ENCODE measurements at places on chromosomes 16 and 17.

DNA sequence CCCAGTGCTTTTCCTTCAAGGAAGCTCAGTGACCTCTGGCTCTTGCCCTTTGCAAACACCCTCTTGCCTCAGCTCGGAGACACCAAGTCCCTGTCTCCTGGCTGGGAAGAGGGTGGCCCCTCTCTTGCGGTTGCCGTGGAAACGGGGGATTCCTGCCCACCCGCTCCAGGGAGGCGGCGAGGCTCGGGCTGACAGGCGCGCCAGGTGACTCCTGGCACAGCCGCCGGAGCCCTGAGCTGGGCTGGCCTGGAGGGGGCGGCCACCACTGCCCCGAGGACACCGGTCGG, 71.4 kb downstream of the ABR start:
- DNase-seq, result no peak

- DNase-seq, result no peak
These were observed 5.5 kb downstream of the TBX2 start for GRCh38 chr17:61404913-61405685.

DNA sequence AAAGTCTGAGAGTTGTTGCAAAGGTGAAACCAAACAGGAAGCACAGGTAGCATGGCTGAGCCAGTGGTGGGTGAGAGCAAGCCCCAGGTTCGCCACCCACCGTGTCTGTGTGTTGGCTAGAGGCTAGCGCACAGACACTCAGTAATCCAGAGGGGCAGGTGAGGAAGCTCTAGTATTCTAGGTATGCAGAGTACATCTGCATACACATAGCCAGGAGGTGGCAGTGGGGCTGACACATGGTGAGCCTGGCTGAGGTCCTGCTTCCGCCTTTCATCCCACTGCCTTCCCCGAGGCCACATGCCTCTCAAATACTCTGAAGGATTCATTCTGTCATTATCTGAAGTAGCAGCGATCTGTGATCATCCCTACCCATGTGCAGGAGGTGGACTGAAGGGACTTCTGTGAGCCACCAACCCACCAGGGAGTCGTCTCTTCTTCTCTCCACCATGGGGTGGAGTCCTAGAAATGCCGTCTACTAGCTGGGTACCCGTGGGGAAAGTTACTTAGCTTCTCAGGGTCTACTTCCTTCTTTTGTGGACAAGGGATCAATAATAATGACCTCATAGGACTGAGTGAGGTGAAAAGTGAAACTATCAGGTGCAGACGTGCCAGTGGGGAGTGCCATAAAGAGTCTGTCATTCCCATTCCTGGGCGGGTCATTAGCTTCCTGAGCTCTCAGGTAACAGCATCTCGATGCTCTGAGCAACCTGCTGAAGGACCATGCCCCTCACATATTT, 36.0 kb upstream of the ICAM2 start:
- no peak for DNase-seq

DNA sequence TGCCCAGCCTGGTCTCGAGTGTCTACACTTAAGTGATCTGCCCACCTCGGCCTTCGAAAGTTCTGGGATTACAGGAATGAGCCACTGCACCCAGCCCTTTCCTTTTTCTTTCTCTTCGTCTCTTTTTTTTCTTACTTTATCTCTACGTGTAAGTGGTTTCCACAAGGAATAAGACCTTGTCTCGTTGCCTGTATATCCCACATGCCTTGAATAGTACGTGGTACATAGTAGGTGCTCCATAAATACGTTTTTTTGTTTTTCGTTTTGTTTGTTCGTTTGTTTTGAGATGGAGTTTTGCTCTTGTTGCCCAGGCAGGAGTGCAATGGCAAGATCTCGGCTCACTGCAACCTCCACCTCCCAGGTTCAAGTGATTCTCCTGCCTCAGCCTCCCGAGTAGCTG, 86.0 kb downstream of the YPEL2 start:
- no peak for DNase-seq

- peak; percentile 49 for DNase-seq
These were observed at the start of gene PRR29 for GRCh38 chr17:63998050-63998720. PRR29 (plus strand) TSS chr17:63998351; CDS start chr17:63998365, 14 bp downstream.

DNA sequence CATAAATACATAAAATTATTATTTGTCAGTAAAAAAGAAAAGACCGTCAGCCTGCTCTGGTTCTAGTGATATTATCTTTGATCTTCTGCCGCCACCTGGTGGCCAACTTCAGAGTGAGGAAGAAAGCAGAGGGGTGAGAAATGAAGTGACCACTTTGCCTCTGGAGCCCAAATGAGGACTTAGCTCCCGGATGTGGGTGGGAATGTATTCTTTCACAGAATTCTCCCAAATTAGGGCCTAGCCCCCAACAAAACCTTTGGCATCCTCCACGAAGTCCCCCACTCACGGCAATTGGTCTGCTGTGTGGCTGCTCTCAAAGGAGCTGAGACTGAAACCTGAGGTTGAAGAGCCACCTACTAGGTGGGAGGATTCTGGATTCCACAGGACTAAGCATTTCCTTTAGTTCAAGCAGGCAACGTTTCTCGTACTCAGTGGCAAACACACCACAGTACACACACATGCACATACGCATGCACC, 4.9 kb upstream of the ZNF267 start:
- peak; percentile 78 for DNase-seq

DNA sequence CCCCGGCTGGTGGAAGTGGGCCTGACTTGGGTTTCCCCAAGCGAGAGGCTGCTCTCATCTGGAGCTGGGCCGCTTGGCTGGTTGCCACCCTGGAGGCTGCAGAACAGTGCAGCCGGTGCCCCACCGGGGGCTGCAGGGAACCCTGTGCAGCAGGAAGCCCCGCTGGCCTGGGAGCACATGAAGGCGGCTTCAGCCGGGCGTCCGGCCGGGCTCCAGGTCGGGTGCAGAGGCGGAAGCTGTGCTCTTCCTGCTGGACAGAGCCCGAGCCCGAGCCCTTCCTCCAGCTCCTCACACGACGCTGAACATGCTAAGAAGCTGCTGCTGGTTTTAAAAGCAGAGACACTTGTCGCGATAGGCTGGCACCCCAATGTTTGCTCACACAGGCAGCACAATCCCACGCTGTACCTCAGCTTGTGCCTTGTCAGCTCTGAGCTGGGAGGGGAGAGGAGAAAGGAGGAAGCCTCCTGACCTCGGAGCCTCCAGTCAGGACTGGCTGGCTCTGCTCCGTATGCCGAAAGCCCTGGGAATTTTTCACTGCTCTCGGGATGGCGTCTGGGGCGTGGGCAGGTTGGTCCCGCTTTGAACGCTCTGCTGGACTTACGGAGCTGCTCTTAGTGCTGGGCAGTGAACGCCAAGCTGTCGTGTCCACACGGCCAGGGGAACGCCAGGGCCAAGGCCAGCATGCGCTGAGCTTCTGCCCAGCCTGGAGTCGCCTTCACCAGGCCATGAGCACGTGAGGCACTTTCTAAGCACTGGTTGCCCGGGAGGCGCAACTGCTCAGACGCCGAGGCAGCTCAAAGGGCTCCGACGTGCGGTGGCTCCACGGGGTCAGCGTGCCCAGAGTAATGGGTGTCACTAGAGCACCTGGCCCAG, 8.8 kb downstream of the CDK5R1 start:
- DNase-seq, result no peak

DNA sequence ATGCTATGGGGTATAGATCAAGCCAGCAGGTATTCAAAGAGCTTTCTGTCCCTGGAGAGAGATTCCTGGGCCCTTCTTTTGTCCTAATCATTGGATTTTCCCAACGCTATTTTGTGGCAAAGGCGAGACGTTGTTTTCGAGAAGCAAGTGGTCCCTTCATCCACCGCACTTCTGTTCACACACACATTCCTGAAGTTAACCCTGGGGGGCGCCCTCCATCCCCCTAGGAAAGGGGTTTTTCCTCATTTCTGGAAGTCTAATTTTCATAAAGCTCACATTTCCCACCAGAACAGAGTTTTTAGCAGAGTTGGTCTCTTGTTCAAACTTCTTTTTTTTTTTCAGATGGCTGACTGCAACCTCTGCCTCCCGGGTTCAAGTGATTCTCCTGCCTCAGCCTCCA, 11.9 kb downstream of the SCGB1C2 start:
- DNase-seq, result no peak

- DNase-seq, result no peak
These were observed 42.4 kb downstream of the C16orf95 start for GRCh38 chr16:87274794-87275193.

GRCh38 chr17:79006046-79006445, 3.5 kb downstream of the CANT1 start:
- no peak for DNase-seq

- no peak for DNase-seq
These were observed 25.6 kb downstream of the IGSF6 start for GRCh38 chr16:21626659-21627277.

All from stimulated activated CD4-positive, alpha-beta T cell treated with anti-CD3 and anti-CD28 coated beads, TNF-alpha, amount 100 ng/mL, for 24 hours (primary cell).